ENCODE measurements at places on chromosomes 4 and X.

- no peak for DNase-seq
Observed at GRCh38 chrX:69627744-69628143, 11.8 kb downstream of the EDA start.

DNA sequence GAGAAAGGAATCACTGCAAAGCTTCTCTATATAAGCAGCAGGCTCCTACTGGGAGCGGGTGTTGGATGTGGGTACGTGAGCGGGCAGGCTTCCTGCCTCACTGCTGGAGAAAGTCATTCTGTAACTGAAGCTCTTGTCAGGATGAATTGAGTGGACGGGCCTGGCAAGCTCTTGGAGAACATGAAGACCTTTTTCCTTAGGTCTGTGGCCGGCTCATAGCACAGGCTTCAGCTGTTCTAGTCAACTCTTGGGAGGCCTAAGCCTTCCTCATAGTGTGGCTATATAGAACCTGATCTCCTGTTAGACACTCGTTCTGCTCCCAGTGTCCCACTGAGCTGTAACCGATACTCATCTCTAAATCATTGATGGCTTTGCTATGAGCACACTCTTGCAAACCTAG is 108.2 kb upstream of the GPC4 start:
- DNase-seq, result no peak

DNA sequence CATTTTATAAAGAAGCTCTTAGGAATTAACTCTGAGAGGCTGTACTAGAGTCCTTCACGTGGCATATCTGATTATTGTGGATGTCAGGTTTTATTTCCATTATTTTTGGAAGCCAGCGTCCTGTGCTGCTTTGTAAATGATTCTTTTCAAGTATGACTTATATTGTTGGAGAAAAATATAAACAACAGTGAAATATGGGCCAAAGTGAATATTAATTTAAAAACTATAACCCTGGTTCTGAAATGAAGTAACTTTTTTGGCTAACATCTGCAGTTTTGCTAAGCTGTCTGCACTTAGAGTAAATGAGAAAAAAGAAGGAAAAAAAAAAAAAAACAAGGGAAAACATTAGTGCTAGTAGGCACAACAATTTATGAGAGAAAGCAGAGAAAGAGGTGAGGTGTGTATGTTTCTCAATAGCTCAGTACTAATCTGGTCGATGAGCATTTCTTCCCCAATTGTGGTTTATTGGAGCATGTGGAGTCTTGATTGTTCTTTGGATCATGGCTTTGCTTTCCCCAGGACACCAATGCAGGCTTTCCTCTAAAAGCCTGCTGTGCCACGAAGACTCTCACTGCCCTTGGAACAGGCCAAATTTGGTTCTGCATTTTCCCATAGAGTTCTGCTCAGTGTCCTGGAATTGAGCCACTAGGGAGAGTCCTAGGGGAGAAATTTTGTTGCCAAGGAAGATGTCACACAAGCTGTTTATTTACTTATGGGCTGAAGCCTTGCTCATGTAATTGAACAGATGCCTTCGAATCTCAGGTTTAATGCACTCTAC is 273.3 kb downstream of the DKK2 start:
- DNase-seq, result no peak

GRCh38 chrX:49249071-49249470 is 13.8 kb downstream of the CCDC22 start:
- DNase-seq, result no peak

DNA sequence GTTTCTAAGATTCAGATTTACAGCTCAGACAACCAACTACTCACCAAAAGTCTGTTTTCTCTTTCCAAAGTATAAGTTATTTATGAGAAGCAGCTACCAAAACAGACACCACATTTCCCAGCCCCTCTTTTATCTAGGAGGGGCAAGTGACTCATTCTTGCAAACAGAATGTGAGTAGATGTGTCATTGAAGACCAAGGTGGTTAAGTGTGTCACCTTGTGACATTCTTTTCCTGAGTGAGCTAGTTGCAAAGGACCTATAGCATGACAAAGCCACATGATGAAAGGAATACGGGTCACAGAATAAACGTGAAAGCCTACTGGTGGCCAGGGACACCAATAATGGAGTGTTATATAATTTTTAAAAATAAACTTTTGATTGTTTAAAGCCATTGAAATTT is 50.0 kb downstream of the SLC7A11 start:
- no peak for DNase-seq

- DNase-seq, result no peak
Observed at GRCh38 chr4:1058198-1058996, 47.0 kb downstream of the FGFRL1 start.

DNA sequence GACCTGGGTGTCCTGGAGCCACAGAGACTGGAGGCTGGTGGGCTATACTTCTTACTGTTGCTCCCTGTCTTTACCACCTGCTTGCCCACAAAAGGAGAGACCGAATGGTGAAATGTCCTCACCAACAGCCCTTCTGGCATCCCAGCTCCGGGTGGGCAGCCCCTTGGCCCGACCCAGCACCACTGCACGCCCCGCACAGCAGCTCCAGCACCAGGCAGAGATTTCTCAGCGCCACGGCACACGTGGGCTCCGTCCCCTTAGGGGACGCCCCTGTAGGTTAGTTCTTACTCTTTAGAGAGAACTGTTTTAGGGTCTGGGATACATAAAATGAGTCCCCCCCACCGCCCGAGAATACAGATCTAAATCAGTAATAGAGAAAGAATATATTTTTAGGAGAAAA is 158.4 kb upstream of the MAB21L2 start:
- DNase-seq, result no peak

- DNase-seq, result no peak
Observed at GRCh38 chrX:56803850-56804681, 75.0 kb downstream of the NBDY start.

GRCh38 chr4:139441029-139441428 is 12.9 kb upstream of the RAB33B start:
- DNase-seq, result no peak

DNA sequence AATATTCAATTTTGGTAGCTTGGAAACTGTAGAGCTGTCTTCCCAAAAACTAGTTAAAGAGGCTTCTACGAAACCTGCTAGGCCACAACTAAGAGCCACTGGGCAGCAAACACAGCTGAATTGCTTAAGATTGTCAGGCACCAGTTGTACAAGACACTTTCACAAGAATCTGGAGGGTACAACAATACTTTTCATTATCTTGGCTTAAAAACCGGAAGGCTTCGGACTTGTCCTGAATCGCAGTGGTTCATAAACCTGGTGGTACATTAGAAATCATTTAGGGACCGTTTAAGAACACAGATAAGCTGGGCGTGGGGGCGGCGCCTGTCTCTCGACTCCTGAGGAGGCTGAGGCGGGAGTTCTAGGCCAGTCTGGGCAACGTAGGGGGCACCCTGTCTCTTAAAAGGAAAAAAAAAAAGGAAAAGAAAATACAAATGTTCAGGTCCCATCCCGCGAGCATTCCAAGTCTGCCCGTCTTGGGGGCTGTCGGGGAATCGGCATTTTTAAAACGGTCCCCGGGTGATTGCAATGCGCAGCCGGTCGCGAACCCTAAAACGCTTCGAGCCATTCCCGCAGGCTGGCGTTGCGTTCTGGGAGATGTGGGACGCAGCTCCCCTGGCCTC is 763 bp downstream of the PYURF start:
- no peak for DNase-seq

GRCh38 chrX:28901637-28902036 is 314.4 kb downstream of the IL1RAPL1 start:
- DNase-seq, result no peak

DNA sequence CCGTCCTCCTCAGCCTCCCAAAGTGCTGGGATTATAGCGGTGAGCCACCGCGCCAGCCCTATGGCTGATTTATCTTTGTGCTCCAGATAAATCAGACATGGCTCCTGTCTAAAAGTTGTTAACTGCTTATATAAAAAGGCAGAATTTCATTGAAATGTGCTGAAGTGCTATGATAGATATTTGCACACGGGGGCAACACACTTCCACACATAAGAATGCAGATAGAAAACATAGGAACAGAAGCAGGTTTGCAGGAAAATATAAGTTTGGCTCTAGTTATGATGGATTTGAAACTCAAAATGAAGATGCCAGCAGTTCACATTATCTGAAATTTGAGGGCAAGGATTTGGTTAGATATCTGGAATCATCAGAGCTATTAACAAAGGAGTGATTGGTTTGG is 163.1 kb upstream of the SLITRK2 start:
- DNase-seq, result no peak

DNA sequence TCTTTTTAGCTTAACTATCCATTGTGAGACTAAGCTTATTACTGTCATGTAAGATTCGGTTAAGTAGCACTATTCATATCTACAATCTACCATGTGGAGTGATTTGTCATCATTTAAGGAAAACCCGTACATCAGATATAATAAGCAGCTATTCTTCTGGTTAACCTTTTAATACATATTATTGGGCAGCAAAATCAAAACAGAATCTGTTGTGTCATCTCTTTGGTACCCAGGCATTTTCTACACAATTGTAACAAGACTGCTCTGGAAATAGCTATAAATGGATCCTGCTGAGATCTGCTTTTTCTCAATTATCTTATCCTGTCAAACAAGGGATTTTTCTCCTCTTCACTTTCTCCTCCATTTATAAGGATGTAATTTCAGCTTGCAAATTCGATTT is 521.5 kb upstream of the MAGEB2 start:
- no peak for DNase-seq
